ENCODE measurements at places on chromosomes 5 and 9.

DNA sequence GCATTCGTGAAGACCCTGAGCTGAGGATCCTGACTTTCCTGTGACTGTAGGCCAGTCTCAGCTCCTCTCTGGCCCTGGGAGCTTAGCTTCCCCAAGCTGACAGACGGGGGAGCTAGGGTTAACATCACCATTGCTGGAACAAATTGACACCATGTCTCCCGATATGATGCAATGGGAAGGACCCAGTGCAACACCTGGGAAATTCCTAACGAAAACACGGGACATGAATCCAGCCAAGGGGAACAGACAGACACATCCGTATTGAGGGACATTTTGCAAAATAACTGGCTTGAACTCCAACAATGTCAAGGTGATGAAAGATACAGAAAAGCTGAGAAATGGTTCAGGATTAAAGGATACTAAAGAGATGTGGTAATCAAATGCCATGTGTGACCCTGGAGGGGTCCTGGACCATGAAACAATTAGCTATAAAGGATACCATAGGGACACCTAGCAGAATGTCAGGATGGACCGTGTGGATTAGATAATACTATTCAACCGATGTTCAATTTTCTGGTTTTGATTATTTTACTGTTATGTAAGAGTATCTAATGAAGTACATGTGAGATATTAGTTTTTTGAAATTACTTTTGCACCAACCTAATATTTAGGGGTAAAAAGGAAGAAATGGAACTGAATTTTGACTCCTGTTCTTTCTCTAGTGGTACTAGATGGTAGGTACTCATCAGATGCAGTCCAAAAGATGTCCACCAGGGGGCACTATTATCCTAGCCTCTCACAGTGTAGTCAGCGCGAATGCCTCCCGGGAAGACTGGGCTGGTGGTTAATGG lies 52.7 kb downstream of the NDST1 start:
- DNase-seq = peak; percentile 82

- no peak for DNase-seq
Observed at GRCh38 chr5:22431840-22432239, 421.3 kb downstream of the CDH12 start.

- DNase-seq = no peak
Observed at GRCh38 chr9:106691627-106692026, 171.3 kb upstream of the ZNF462 start.

GRCh38 chr5:120621339-120621738 lies 157.2 kb downstream of the PRR16 start:
- DNase-seq = no peak

GRCh38 chr5:61505281-61505680 lies 173.2 kb downstream of the ZSWIM6 start:
- no peak for DNase-seq

Measured in M059J (cell line).